ENCODE measurements at places on chromosomes 16 and 17.
A peak's percentile ranks its signal among the peaks of the same experiment; 100 is the strongest.

- peak; percentile 65 for DNase-seq
Measured at GRCh38 chr16:87850009-87851006, 19.0 kb downstream of the SLC7A5 start.

DNA sequence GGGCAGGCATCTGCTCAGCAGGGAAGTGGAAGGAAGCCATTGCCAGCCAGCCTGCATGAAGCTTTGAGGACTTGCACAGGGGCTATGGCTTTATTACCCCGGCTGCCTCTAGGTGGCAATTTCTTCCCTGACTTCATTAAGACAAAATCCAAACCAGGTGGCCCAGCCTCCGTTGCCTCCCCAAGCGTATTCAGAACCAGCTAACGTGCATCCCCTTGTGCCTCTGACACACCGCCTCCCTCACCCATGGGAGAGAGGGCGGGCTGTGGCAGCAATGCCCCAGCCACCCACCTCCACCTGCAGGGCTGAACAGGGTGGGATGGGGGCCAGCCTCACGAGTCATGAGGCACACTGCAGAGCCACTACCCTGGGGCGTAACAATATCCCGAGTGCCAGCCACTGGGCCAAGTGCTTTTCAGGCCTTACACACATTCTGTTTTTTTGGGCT is 6.8 kb downstream of the KIFC3 start:
- peak; percentile 9 for DNase-seq

GRCh38 chr17:10067446-10068143 is 130.8 kb downstream of the GAS7 start:
- no peak for DNase-seq

DNA sequence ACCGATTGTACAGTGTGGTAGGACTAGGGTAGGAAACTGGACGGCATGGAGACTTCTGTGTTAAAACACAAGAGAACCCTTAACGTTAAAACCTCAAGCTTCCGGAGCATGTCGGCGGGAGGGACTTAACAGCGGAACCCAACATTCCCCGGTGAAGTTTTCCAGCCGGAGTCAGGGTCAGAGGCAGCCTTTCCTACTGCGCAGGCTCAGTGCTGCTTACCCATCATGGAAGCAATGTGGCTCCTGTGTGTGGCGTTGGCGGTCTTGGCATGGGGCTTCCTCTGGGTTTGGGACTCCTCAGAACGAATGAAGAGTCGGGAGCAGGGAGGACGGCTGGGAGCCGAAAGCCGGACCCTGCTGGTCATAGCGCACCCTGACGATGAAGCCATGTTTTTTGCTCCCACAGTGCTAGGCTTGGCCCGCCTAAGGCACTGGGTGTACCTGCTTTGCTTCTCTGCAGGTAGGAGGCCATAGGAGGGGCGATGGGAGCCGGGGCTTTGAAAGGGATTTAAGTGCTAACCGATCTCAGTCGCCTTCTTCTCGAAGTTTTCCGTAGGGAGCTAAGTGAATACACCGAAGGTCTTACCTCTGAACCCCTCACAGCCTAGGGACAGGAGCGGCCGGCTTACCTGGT is at the start of gene PIGL:
TSS of gene PIGL (plus strand) at position 209 of the 634 bp plus-strand sequence. CDS start at position 226, 17 bp downstream.
- DNase-seq, result peak; percentile 81

DNA sequence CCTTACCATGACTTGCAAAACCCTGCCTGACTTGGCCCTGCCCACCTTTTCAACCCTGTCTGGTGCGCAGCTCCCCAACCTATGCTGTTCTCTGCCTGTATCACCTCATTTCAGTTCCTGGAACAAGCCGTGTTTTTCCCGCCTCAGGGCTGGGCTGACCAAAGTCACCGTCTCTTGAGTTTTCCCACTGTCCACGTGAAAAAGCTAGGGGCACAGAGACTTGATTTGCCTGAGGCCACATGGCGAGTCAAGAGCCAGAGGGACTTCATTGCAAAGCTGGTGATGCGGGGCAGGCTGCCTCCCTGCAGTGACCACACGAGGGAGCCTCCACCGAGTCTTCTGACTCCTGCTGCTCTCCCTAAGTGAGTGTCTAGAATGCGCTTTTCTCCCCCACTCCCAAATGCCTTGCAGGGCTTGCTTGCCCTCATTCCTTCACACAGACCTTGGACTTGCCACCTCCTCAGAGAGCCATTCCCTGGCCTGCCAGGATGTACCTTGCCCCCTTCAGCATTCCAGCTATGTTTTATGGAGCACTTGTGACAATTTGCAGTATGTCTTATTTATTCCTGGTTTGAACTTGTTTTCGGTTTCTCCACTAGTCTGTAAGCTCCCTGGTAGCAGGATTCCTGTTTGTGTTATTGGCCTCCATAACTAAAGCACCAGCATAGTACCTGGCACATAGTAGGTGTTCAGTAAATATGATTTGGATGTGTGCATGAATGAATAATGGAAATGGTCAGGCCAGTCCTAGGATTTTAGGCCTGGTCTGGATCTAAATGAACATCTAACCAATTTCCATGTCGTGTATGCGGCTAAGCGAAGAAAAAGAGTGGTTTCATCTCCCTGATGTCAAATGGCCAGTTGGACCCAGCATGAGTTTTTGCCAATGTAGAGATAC is 252.3 kb downstream of the SNX29 start:
- no peak for DNase-seq

- no peak for DNase-seq
Measured at GRCh38 chr16:87576171-87576570, 26.1 kb upstream of the JPH3 start.

DNA sequence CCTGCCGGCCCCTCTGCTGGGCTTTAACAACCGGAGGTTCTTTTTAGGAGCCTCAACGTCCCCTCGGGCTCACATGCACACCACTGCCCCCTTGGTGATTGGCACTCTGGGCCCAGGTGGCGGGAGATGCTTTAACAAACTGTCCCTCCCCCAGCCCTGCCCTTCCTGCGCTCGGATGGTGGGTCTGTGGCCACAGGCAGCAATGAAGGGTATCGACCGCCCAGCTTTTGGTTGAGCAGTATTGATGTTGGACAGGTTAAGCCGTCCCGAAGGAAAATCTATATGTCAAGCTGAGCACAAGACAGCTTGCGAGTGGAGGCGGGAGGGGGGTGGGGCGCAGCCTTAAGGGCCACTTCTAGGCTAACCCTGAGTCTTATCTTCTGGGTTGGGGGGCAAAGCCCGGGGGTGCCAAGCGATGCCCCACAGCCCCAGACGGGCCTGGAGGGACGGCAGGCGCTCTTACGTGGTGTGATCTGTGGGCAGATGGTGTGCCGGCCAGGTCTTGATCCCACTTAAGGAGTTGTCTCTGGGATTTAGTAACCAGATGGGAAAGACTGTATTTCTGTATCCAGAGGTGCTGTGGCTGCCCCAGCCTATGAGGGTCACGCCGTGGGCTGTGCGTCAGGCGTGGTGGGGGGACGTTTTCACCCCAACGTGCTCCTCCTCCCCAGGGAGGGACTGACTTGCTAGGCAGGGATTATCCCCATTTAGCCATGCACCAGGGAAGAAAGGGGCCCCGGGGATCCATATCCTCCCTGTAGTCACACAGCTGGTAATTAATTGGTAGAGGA is 6.2 kb downstream of the GSE1 start:
- no peak for DNase-seq

All from activated effector memory CD4-positive, alpha-beta T cell treated with Interleukin-2 at 50 U/mL for 16 hours (primary cell).